H9 (cell line): ENCODE measurements at places on chromosomes 1 and 21. TPM values are rescaled to one million over a fixed set of nuclear protein-coding genes. Genes with fewer than 3 reads are reported as not detected.

The IGSF9 gene
- 11.3 and 12.3 TPM in 2 replicates for total RNA-seq

The PCBP3 gene
- total RNA-seq = 10.8 and 10.9 TPM in 2 replicates

GRCh38 chr1:207620543-207620893 lies 24.4 kb upstream of the CR1L start:
- H3K4me1 ChIP-seq = no peaks in the 10 kb centered on the region; the same call in 1 of the 2 replicates
- peaks cover 1% of the 10 kb centered on the region; the same call in 2 of the 3 replicates for H3K36me3 ChIP-seq
- H3K27me3 ChIP-seq = no peaks in the 10 kb centered on the region
- DNase-seq = no peak
- H3K27ac ChIP-seq = no peak overlapping the region

GRCh38 chr1:178646821-178647220 lies 78.2 kb upstream of the RALGPS2 start:
- H3K36me3 ChIP-seq = no peaks in the 10 kb centered on the region
- peaks cover 4% of the 10 kb centered on the region; the same call in 1 of the 2 replicates for H3K4me1 ChIP-seq
- no peaks in the 10 kb centered on the region; the same call in 1 of the 2 replicates for H3K27me3 ChIP-seq
- no peak overlapping the region for H3K27ac ChIP-seq

DNA sequence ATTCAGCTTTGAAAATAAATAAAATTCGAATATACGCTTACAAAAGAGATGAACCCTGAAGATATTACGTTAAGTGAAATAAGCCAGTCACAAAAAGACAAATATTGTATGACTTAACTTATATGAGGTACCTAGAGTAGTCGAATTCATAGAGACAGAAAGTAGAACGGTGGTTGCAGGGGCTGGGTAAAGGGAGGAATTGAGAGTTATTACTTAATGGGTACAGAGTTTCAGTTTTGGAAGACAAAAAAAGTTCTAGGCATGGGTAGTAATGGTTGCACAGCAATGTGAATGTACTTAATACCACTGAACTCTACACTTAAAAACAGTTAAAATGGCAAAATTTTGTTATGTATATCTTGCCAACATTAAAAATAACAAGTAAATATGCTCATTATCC lies 48.6 kb upstream of the ZNHIT6 start:
- no peaks in the 10 kb centered on the region for H3K36me3 ChIP-seq
- DNase-seq = no peak
- no peaks in the 10 kb centered on the region for H3K27me3 ChIP-seq

- DNase-seq = no peak
- H3K36me3 ChIP-seq = no peaks in the 10 kb centered on the region
- H3K4me1 ChIP-seq = peaks cover 10% of the 10 kb centered on the region; the same call in 1 of the 2 replicates
- H3K27me3 ChIP-seq = peaks cover 7% of the 10 kb centered on the region; the same call in 1 of the 2 replicates
- H3K27ac ChIP-seq = no peak overlapping the region
These were observed 18.0 kb upstream of the BTG2 start for GRCh38 chr1:203287109-203287893.
